ENCODE measurements at places on chromosomes 1 and 21. TPM values are rescaled to one million over a fixed set of nuclear protein-coding genes. Genes with fewer than 3 reads are reported as not detected.

DPT gene
- total RNA-seq, result not detected

ANKRD35 gene
- total RNA-seq, result 1.1 TPM

DHRS3 gene
- 4.3 TPM for total RNA-seq

TMEM82 gene
- not detected for total RNA-seq

CACNA1S gene
- total RNA-seq, result 0.12 TPM

DISC1 gene
- total RNA-seq, result 1.8 TPM

RAB7B gene
- total RNA-seq, result 0.22 TPM

C1orf116 gene
- total RNA-seq, result 0.04 TPM

LEMD1 gene
- 79.0 TPM for total RNA-seq

IVL gene
- total RNA-seq, result not detected

CCDC185 gene
- total RNA-seq, result not detected

DNA sequence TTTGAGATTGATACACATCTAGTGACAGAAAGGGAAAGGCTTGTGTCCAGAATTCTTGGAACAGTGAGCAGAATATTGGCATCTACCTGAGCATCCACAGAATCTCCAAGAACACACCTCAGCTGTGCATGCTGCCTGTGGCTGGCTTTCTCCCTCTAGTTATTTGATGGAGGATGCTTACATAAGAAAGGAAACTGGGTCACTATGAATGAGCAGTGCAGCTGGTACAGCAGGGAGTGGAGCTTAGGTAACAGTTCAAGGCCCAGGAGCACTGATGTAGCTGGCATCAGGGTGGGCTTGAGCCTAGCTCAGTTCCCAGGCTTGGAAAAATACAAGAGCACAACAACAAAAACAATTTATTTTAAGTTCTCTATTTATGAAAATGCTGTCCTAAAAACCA lies 26.3 kb downstream of the RGS8 start:
- no peak for DNase-seq

GRCh38 chr1:167433884-167434283 lies 84.4 kb downstream of the CD247 start:
- DNase-seq, result no peak

- no peak for DNase-seq
These were observed 177.0 kb downstream of the CLIC6 start for GRCh38 chr21:34845521-34846451.

DNA sequence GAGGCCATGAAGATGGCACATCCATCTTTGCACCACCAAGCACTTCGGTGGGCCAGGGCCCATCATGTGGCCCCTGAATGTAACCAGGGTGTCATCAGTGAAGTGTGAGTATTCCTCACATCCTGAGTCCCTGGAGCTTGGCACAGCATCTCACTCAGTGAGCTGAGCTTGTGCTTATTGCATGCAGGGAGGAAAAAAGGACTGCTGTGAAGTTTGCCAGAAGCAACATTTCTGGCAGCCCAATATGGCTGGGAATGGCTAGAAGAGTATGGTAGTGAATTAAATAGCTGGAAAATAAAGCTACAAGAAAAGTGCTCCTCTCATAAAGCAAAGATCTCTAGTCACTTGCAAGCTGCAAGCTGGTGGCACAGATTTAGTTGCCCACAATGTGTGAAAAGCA lies 109.3 kb downstream of the TNFSF18 start:
- no peak for DNase-seq

DNA sequence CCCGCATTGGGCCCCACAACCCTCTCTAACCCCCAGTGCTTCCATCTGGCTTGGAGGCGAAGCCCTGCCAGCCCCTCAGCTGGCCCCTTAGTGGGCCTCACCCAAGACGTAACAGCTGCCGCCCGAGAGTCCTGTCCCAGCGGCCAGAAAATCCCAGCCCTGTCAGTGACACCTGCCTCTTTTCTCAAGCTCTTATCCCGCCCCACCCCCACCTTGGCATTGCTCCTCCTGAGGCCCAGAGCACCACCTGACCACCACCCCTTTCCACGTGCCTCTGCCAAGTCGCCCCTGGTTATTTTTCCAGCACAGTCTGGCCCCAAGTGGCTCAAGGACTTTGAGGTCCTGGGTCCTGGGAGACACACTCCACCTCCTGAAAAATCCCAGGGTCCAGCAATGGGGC lies 5.9 kb upstream of the CTRC start:
- no peak for DNase-seq

- DNase-seq, result no peak
These were observed 7.9 kb downstream of the USP1 start for GRCh38 chr1:62444701-62445100.

DNA sequence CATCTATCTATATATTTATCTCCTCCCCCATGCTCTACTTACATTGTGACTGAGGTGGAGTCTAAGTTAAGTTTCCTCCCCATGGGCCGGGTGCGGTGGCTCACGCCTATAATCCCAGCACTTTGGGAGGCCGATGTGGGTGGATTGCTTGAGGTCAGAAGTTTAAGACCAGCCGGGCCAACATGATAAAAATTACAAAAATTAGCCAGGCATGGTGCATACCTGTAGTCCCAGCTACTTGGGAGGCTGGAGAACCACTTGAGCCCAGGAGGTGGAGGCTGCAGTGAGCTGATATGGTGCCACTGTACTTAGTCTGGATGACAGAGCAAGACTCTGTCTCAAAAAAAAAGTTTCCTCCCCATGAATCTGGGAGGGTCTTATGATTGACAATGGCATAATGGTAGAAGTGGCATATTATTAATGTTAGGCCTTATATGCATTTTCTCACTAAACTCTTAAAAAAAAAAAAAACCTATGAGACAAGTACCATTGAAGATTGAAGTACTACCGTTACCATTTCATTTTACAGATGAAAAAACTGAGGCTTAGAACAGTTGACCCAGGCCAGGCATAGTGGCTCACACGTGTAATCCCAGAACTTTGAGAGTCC lies 11.2 kb downstream of the F11R start:
- DNase-seq, result no peak

- no peak for DNase-seq
These were observed 26.6 kb downstream of the RPS6KA1 start for GRCh38 chr1:26556111-26556510.

- peak; percentile 36 for DNase-seq
These were observed 165.0 kb downstream of the TRIM33 start for GRCh38 chr1:114345930-114346479.

- DNase-seq, result no peak
These were observed 73.4 kb upstream of the PKN2 start for GRCh38 chr1:88610687-88611086.

DNA sequence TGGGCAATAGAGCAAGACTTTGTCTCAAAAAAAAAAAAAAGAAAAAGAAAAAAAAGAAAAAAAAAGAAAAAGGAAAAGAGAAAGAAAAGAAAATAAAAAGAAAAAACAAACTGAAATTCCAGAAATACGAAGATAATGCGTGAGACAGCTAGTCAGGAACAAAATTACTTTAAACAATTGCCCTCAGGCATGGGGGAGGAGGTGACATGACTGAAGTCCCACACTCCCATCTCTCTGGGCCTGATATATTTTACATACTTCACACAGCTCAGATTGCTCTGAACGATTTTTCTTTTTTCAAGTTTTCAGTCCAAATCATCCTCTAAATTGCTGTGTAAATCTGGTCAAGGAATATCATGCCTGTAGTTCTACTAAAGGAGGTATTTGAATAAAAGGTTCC lies 409.5 kb upstream of the DEPDC1 start:
- no peak for DNase-seq

DNA sequence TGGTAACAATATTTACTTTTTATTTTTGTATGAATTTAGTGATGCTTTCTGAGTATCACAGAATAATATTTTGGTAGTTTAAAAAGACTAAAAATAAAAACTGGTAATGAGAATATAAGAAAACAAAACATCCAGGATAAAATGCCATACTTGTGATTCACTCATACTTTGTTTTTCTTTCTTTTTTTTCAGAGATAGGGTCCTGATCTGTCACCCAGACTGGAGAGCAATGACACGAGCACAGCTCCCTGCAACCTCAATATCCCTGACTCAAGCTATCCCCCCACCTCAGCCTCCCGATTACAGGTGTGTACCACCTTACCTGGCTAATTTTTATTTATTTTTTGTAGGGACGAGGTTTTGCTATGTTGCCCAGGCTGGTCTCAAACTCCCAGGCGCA lies 64.2 kb upstream of the ADAM30 start:
- no peak for DNase-seq

- peak; percentile 36 for DNase-seq
These were observed 351.3 kb upstream of the RUNX1 start for GRCh38 chr21:35400233-35400939.

GRCh38 chr1:1244192-1244811 lies 2.2 kb downstream of the C1QTNF12 start:
- DNase-seq, result peak; percentile 54

- no peak for DNase-seq
These were observed 126.5 kb upstream of the TNFSF4 start for GRCh38 chr1:173333581-173333980.

GRCh38 chr1:162997499-162998285 lies 71.5 kb upstream of the RGS4 start:
- no peak for DNase-seq

DNA sequence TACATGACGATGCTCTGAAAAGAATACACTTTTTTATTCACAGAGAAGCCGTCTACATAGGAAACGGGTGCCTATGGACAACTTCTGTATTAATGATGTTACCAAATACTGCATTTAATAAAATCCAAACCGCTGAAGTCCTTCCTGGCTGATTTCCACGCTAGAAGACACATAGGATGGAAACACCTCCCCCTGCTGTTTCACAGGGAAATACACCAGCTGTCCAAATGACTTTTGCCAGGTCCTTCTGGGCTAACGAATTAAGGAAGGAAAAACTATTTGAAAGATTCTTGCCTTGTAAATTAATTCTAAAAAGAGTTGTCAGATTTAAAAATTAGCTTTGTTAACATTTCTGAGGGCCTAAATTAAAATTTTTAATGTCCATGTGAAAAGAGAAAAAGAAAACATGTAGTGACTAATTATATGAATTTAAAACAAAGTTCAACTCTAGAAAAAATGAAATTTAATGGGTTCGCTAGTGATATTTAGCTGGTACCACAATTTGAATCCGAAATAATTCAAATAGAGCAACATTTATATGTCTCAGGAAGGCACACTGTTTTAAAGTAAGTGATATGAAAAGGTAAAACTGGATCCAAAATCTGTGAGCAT lies 146.0 kb downstream of the RERE start:
- peak; percentile 77 for DNase-seq

DNA sequence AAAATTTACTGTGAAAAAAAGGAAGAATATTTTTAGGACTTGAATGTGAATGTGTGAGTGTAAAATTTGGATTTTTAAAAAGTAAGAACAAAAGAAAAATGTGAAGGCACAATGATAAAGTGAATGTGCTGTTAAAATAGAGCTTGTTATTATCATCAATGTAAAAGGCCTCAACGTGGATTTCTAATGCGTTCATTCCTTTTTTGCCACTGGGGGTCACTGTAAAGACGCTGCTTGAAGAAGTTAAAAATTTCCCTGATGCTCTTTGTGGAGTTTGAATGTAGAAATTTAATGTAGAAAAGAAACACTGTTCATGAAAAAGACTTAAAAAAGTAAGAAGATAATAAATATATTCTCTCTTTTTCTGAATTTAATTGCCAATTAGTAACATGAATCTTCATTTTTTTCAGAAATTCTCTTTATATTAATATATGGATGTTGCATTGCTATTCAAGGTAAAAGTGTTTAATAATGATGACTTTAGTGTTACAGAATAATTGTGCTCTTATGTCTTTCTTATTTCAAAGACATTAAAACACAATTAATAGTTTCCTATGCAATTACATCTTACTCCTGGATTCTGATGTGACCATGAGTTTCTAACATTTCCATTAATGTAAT lies 161.5 kb downstream of the DNM3 start:
- peak; percentile 59 for DNase-seq

- DNase-seq, result peak; percentile 39
These were observed 39.8 kb downstream of the LHX4 start for GRCh38 chr1:180269645-180270529.

DNA sequence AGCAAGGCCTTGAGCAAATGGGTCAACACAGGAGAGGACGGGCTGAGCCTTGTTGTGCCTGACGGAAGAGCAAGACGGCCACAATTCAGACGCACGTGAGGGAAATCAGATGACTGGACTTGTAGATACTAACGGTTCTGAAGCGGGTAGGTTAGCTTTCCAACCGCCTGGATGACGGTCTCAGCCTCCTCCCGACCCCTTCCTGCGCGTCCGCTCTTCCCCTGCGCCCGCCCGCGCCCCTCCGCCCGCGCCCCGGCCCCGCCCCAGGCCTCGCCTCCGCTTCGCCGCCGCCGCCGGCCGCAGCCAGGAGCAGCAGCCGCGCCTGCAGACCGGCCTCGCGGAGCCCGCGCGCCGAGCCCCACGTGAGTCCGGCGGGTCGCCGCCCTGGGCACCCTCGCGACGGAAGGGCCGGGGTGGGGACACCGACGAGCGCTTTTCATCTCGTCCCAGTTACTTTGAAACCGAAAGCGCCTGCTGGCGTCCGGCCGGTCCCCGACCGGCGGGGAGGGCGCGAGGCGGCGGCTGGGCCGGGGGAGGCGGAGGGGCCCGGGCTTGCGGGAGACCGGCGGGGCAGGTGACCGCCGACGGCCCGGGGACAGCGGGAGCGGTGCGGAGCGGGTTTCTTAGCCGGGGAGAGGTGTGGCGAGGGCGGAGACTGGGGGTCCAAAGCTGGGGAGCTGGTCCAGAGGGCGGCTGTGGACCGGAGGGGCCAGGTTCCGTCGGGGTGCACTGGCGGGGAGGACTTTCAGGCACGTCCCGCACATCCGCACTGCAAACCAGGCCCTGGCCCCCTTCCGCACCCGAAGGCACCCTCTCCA lies at the start of gene TRAF5:
Gene TRAF5, plus strand, starts transcription at position 306 of the 818 bp plus-strand sequence. CDS start 26,407 bp downstream, outside the sequence.
- DNase-seq, result peak; percentile 79

DNA sequence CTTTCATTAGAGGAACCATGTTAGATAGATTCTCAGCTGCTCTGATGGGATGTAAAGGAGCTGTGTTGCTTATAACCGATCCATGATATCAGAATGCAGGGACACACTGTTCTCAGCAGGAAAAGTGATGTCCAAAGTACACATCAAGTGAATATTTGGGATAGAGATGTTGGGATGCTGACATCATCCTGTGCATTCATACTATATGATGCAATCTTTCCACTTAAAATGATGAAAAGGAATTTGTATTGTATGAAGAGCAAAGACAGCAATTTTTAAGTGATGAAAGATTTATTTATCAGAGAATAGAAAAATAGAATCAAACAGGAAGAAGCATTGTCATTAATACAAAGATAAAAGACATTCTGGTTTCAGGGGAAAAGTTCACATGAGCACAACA lies 110.1 kb downstream of the ERG start:
- no peak for DNase-seq
